Stimulated activated CD4-positive, alpha-beta T cell treated with anti-CD3 and anti-CD28 coated beads, Interleukin-12 subunit alpha, Interleukin-12 subunit beta, amount 100 ng/mL, for 4 hours (primary cell): ENCODE measurements at places on chromosomes 7 and 10.

DNA sequence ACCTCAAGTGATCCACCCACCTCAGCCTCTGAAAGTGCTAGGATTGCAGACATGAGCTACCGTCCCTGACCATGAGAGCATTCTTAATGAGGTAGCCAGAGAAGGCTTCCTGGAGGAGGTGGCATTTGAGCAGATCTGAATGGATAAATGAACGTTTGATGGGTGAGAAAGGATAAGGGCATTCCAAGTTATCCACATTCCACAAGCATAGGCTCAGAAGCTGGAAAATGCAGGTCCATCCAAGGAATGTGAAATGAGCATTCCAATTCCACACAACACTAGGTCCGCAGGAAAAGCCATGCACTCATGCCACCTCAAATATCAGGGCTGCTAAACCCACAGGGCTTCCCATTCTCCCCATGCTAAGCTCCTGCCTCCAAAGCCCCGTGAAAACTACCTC is 17.0 kb downstream of the TMEM130 start:
- DNase-seq, result no peak

DNA sequence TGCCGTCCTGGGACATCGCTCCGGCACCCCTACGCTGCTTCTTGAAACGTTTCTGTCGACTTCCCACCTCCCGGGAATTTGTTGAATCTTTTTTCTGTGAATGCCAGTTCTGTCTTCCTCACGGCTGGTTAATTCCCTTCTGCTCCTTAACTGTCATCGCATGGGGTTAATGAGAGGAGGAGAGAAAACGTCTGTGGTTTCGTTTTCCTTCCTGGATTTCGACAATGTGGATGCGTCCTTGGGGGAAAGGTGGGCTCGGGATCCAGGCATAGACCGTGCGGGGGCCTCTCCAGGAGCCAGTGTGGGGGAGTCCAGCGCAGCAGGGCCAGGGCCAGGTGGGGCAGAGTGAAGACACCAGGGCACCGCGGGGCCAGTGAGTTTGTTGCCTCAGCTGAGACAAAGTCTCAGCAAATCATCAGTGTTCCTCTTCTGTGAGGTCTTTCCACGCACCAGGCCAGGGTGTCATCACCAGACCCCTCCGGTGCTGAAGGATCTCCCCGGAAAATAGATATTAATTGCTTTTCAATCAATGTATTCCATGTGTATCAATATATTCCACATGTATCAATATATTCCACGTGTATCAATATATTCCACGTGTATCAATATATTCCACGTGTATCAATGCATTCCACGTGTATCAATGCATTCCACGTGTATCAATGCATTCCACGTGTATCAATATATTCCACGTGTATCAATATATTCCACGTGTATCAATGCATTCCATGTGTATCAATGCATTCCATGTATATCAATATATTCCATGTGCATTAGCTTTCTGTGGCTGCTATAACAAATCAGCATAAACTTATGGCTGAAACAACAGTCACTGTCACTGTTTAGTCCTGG is 33.7 kb upstream of the CFAP46 start:
- DNase-seq, result no peak

GRCh38 chr10:81309041-81309552 is 565.9 kb upstream of the NRG3 start:
- no peak for DNase-seq

DNA sequence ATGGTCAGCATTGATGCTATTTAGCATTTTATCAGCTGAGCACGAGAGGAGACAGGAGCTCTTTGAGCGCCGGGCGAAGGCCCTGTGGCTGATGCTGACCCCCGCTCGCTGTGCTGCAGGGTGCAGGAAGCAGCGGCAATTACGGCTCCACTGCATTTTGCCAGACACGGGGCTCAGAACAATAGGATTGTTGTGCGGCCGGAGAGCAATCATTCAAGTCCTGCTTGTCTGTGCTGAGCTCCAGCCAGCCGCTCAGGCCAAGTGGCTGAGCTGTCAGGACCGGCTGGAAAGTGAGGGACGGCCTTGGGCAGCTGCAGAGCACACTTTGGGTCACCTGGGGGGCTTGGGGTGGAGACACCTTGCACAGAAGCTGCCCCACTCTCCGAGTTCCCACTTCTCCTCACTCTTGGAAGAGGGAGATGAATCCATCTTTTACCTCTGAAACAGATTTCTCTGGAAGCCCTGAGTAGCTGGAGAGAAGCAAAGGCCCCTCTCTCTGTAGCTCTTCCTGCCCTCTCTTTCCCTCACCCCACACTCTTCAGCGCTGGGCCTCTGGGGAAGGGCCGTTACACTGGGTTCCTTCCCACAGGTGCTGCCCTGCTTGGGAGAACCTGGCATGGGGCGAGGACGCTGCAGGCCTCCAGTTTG is 17.3 kb upstream of the ADARB2 start:
- no peak for DNase-seq

DNA sequence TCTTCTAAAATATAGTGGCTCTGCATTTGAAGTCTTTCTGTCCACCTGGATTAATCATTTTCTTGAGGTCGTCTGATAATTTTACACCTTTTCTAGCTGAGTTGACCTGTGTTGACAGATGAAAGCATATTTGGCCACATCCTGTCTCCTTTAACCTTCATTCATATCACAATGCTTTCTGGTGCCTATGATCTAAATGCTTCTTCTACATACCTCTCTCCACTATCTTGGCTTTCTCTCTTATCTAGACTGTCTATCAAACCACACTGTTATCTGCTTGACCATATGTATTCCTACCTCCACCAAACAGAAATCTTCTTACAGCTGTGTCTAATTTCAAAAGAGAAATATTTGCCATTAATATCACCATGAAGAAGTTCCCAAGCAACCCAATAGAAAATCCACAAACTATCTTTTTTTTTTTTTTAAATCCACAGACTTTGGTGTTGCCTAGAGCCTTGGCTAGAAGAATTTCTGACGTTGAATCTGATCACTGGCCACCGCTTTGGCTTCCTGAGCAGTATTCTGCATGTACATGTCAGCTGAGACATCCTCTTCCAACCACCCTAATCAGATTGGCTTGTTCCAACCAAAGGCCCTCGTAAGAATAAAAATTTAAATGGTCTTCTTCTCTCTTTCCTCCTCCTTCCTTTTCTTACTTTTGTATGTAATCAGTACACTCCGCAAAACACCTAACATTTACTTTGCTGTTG is 66.3 kb upstream of the SP4 start:
- DNase-seq, result no peak

DNA sequence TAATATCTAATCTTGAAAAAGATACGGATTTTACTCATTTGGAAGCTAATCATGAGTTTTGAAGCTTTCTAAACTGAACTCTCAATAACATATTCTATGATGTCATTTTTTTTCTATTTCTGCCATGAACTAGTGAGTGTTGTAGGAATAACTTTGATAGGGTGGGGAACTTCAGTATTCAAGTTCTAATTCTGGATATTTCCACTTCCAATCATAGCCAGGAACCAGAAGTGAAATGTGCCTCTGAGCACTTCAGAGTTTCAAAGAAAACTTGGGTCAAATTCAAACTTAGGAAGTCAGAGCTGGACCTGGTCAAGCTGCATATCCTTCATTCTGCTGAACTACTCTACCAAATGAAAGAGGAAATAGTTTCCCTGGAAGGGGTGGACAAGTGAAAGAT is 847 bp downstream of the AGMO start:
- DNase-seq, result no peak
